ENCODE measurements at places on chromosomes 2 and 18.

GRCh38 chr18:8730080-8730827, 24.9 kb downstream of the MTCL1 start:
- no peak for DNase-seq

DNA sequence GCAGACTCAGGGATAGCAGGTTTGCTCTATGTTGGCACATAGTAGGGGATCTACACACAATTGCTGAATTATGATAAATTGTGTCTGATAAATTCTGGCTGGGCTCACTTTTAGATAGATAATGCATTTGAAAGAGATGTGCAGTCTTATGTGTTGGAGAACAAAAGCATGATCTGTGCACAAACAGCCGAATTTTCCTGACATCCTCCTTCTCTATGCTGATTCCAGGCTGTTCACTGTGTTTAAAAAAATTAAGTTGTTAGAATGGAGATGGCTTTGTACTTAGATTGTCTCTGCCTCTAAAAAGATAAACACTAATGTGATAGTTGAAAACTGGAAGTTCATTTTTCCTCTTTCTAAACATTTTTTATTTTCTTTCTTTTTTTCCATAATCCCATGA, 2.1 kb downstream of the CERS6 start:
- no peak for DNase-seq

- no peak for DNase-seq
Observed at GRCh38 chr2:69138793-69139459, 125.9 kb downstream of the ANTXR1 start.

DNA sequence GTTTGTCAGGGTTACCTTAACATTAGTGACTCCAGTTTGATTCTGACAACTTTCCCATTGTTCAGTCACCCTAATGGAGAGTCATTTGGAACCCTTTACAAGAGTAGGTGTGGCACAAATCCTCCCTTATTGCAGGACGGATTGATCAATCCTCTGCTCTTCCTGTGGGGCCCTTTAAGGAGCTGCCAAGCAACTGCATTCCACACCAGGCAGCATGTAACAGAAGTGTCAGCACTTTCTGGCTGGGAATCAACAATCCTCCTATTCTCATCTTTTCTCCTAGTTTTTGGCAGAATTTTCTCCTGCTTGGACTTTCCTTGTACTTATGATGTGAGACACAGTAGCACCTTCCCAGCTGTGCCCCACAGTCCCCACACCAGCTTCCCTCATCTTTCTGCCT, 177.8 kb downstream of the ST6GAL2 start:
- no peak for DNase-seq

GRCh38 chr18:23101861-23102432, 33.3 kb upstream of the CABLES1 start:
- DNase-seq = no peak

- DNase-seq = no peak
Observed at GRCh38 chr2:142926445-142926844, 49.0 kb downstream of the KYNU start.

- DNase-seq = no peak
Observed at GRCh38 chr2:200662727-200663126, 76.9 kb downstream of the AOX1 start.

GRCh38 chr18:63223837-63224236, 95.7 kb downstream of the BCL2 start:
- DNase-seq = no peak

DNA sequence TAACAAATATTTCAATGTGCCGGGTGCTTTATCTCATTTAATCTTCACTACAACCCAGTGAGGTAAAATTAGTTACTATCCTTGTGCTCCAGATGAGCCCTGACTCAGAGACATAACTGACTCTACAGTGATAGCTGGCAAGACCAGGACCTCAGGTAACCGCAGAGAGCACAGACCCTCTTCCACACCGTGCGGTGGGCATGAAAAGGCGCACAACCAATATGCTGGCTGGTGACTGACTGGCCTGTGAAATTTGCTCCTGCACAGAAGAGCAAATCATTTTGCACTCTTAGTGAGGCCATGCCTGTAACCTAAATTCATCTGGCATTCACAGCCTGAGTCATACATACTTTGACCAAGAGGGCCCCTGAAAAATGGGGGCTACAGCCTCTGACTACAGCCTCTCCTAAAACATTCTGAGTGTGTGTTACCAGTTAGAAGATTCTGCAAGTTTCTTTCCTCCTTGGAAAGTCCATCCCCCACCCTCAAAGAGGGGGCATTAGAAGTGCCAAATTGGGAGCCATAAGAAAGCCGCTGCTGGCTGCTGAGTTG, 22.4 kb upstream of the MSGN1 start:
- no peak for DNase-seq

DNA sequence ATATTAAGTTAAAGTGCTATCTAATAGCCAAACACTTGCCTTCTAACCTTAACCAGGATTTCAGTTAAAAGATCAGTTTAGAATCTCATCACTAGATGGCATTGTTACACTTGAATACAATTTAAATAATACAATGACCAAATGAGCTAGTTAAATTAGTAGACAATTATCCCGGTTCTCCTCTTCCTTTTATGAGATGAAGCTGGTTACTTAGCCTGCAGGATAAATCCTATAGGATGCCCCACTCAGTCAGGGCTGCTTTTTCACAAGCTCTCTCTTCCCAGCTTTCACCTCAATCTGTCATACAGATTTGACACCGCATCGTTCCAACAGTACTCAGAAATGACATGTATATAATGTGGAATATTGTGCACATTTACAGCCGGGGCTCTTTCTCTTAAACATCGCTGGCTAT, 678.8 kb downstream of the KCNJ3 start:
- DNase-seq = no peak

GRCh38 chr2:66535574-66536289, 100.8 kb downstream of the MEIS1 start:
- DNase-seq = no peak

DNA sequence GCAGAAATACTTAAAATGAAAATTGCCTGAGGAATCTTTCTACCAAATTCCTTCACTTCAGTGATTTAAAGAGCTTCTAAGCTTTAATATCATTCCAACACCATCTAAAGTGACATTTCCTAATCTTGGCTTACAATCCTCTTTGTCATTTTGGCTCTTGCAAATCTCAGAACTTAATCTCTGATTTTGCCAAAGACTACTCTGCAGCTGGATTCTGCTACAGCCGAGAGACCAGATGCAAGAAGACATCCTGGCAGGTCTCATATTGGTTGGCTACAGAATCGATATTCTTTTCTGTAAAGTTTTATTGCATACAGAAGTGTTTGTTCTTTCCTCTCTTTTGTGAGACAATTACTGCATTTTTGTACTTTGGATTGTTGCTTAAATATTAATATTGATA, 716.5 kb upstream of the LRATD1 start:
- DNase-seq = no peak

DNA sequence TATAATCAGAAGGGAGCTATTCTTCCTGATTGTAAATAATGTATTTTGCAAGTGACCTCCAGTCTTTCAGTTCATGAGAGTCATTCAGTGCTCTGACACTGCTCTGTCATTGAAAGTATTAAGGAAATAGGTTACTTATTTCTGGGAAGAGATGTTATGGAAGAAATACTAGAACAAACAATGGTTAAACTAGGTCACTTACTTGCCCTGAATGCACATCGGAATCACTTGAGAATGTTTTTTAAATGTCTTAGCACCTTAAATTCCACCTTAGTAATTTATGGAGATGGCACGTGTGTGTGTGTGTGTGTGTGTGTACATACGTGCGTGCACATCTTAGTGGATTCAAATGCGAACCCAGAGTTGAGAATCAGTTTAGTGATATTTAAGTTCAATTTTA, 126.6 kb upstream of the KCNH7 start:
- DNase-seq = no peak

DNA sequence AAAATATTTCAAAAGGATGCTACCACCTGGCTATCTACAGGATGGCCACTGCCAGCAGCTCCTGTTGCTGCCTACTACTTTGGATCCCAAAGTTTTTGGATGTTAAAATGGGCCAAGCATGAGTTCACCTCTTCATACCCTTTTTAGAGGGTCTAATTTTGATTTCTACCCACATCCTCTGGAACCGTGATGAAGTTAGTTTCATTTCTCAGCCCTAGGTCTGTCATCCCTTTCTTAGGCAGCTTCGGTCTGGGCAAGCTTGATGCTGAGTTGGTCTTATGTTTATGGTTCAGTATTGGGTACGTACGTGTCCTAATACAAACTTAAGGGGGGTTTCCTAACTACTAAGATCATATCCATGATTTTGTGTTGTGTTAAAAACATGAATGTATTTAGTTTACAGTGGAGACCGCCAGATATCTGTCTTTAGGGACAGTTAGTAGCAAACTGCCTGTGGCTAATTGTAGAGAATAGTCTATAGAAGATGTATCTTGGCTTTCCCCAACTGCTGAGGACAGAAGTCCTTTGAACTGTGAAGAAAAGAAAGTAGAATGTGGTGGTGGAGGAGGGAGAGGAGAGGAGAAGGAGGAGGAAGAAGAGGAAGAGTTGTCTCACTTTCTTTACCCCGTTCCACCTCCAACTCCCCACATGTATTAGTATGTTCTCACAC, 184.9 kb downstream of the UBE2E3 start:
- DNase-seq = no peak

GRCh38 chr2:106931717-106932335, 45.9 kb upstream of the ST6GAL2 start:
- DNase-seq = no peak

DNA sequence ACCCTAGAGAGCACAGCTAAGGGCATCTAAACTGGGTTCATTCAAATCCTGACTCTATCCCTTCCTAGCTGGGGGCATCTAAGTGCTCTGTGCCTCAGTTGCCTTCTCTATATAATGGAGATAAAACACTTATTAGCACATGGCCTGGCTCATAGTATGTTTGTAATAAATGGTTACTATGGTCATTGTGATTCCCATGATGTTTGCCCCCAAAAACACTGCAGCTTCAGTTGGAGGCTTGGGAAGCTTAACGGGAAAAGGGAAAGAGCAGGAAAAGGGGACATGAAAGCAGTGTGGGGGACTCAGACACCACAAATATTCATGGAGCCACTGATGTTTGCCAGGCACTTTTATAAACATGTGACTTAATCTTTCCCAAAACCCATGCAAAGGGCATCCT, 118.1 kb downstream of the INHBB start:
- DNase-seq = no peak

DNA sequence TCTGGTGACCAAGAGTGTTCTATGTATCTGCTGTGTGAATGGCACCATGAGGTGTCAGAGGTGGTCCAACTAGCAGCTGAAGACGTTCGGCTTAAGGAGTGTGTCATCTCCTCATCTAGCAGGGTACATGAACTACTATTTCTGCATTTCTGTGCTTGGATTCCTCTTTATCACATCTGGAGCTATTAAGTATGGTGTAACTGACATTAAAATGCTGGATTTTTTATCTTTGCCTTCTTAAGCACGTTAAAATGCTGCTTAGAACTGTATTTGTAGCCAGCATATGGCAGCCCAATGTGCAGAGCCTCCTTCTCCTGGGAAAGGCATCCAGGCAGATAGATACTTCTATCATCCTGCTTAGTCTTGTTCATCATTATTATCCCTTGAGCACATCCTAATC, 409.3 kb upstream of the MMADHC start:
- no peak for DNase-seq

DNA sequence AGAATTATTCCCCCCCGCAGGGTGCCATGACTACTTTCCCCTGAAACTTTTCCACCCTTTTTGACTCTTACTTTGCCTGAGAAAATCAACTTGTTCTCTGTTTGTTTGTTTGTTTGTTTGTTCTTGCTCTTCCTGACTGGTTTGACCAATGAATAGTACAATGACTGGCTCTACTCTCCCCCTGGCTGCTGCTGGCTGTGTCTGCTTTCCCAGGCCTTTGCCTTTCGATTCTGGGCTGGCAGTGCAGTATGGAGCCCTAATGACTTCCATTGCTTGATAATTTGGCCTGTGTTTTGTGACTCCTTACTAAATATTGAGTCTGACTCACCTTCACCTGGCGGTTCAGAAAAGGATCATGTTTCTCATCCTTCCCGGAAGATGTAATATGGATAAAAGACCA, 241.1 kb downstream of the TMEM182 start:
- DNase-seq = no peak

DNA sequence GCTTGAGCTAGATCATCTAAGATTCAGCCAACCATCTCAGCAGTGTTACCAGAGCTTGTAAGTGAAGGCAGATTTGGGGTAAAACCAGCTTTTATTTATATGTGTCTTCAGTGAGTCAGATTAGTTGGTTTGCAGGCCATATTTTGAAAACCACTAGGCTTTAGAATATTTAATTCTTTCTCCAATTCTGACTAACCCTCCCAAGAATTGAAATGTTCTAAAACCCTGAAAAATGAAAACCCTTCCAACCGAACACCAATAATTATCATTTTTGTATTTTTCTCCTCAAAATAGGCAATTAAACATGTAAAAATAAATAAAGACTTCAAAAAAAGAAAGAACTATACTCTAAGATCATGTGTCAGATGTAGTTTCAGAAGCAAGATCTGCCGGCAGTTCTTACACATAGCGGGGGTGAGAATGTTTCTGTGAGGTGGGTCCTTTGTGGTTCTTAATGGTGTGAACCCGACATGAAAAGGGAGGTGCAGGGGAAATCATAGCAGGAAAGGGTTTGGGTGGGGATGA, 14.2 kb downstream of the PLEK start:
- peak; percentile 43 for DNase-seq
